ENCODE measurements at places on chromosomes 11 and 22.

DNA sequence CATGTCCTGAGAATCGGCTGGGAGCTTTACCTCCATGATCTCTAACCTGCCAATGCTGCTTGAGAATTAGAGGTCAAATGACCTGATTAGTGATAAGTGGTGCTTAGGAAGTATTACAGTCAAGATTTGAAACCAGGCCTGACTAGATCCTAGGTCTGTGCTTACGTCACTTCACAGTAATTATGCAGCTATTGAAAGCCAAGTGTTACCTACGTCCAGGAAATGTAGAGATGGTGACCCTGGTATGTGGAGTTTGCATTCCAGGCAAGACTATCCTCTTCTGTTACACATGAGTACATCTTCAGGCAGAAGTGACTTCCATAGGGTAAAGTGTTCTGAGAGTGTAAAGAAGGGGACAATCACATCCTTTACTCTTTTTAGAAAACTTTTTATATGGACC is 530.4 kb upstream of the TENM4 start:
- no peak for DNase-seq

GRCh38 chr22:35258191-35258988 is 1.1 kb downstream of the HMGXB4 start:
- no peak for DNase-seq

- DNase-seq, result no peak
These were observed 908 bp downstream of the PPME1 start for GRCh38 chr11:74171997-74172396.

DNA sequence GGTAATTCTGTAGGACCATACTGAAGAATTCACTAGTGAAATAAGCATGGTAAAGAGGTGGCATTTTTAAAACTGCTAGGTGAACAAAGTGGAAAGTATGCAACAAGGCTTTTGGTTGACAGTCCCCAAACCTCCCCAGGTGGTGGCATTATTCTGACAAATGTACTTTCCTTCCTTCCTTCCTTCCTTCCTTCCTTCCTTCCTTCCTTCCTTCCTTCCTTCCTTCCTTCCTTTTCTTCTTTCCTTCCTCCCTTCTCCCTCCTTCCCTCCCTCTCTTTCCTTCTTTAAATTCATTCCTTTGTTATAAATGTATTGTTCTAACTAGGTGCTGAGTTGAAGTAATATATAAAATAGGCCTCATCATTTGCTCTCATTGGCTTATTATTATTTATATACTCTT is 284.7 kb upstream of the ANO5 start:
- DNase-seq, result no peak

GRCh38 chr22:31695423-31695822 is 33.4 kb upstream of the PISD start:
- no peak for DNase-seq

Data from stimulated activated CD4-positive, alpha-beta T cell treated with anti-CD3 and anti-CD28 coated beads, Interleukin-15, amount 100 ng/mL, for 1 hour (primary cell).